AML-193 (cell line): ENCODE measurements at places on chromosomes 4 and X.

DNA sequence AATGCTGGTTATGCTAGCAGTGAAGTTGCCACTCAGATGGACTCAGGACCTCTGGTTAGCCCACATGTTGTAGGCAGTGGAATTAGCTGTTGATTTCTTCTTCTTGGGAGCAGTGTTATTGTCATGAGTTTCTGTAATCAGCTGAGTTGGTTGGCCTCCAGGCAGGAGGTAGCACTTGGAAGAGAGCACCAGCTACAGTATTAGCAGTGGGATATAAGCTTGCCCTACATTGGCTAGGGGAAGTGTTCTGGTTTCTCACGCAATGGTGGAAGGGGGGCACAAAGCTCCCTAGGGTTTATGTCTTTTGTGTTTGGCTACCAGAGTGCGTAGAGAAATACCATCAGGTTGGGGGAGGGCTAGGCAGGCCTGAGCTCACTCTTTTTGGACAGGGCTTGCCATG, 34.0 kb upstream of the UCP1 start:
- DNase-seq = no peak

DNA sequence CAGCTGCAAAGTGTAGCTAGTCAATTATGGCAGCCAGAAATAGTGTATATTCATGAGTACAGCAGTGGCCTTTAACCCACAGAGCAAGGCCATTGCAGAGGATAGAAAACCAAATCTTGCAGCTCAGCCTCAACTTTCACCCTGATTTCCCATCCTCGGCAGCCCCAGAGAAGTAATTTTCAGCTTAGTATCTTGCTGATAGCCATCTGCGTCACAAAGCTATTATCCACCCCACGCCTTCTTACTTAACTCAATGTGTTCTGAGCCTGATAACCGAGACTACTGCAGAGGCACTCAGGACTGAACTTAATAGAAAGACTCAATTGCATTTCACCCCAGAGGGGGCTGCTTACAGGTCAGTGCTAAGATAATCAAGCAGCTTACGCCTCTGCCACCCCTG, 174.5 kb upstream of the MAOA start:
- DNase-seq = no peak

DNA sequence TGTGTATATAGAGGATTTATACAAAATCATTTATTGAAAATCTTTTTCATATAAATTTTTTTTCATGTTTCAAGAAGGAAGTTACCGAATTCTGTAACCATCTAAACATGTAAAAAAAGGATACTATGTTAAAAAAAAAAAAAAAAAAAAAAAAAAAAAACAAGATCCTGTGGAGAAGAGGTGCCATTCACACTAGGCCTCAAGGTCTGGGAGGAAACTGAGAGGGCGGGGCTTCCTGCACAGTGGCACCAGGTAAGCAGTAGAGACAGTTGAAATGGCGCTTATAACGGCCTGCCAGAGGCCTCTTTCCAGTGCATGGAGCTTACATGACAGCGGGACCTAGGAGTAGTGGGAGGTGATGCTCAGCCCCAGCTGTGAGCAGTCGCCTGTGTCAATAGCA, 17.5 kb downstream of the TRAPPC2 start:
- no peak for DNase-seq

DNA sequence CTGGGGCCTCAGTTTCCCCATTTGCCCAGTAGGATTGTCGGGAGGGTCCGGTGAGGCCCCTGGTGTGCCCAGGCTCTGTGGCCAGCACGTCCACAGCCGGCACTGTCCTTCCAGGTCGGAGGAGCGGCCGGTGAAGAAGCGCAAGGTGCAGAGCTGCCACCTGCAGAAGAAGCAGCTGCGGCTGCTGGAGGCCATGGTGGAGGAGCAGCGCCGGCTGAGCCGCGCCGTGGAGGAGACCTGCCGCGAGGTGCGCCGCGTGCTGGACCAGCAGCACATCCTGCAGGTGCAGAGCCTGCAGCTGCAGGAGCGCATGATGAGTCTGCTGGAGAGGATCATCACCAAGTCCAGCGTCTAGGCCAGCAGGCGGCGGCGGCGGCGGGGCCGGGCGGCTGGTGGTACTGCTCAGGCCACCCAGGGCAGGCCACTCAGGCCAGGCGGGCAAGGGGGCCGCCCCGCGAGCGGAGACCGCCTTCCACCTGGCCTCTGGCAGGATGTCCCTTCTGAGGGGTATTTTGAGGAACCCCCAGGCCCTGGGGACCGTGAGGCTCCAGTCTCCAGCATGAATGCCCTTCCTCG, 6.7 kb downstream of the MSANTD1 start:
- no peak for DNase-seq

DNA sequence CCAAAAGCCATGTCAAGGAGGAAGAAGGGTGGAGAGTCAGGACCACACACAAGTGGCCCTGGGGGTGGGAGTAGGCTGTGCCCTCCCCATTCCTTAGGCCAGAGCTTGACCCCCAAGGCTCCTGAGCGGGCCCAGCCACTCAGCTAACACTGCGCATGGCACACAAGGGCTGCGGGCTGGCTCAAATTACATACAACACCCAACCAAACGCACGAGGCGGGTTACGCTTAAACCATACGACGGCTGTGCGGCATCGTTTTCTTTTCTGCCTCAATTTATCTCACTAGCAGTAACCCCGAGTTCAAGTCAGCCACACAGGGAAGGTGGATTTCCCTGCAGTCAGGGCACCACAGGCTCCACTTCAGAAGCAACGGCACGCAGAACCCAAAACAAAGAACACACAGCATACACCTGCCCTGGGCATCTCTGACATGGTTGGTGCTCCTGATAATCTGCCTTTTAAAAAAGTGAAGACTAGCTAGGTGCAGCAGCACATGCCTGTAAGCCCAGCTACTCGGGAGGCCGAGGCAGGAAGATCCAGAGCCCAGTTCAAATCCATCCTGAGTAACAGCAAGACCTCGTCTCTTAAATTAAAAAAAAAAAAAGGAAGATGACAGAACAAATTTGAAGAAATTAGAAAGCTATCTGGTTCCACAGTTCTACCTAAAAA, 2.9 kb downstream of the GAK start:
- DNase-seq = no peak

GRCh38 chr4:145694929-145695328, 15.0 kb downstream of the C4orf51 start:
- DNase-seq = no peak

- no peak for DNase-seq
These were observed 119.1 kb downstream of the HPGD start for GRCh38 chr4:174403177-174403543.

- DNase-seq = no peak
These were observed 118.2 kb upstream of the KLF8 start for GRCh38 chrX:56113785-56114436.

DNA sequence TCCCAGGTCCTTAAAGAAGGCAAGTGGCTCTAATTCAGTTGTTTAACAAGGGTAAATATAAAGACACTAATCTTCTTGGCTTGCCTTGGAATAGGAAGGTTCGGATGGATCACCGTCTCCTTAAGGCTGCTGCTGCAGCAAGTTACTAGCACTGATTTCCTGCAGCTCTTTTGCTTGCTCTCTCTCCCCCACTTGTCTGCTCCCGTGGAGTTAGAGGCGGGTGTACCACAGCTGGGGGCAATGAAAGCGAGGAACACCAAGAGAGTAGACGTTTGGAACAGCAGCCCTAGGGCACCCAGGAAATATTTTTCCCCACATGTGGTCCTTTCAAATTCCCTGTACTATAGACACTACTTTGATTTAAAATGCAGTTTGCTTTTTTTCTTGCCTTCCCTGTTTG, 202.2 kb downstream of the SH2D1A start:
- no peak for DNase-seq

- DNase-seq = no peak
These were observed 68.4 kb downstream of the FBXO8 start for GRCh38 chr4:174215057-174215456.

GRCh38 chr4:11894977-11895376, 466.3 kb upstream of the HS3ST1 start:
- DNase-seq = no peak

DNA sequence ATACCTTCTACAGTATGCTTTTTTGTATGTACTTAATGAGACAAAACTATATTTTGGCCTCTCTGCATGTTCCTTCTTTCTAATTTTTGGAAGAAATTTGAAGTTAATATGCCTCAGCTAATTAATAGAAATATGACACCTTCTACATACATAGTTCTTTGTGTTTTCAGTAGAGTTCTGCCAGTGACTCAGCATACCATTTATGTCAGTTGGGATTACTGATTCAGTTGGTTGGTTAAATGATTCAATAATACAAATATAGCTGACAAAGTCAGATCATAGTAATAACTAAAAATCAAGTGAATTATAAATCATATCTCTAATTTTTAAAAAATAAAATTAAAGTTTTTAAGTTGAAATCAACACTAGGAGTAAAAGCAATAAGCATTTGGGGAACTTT, 16.8 kb downstream of the BTC start:
- no peak for DNase-seq

DNA sequence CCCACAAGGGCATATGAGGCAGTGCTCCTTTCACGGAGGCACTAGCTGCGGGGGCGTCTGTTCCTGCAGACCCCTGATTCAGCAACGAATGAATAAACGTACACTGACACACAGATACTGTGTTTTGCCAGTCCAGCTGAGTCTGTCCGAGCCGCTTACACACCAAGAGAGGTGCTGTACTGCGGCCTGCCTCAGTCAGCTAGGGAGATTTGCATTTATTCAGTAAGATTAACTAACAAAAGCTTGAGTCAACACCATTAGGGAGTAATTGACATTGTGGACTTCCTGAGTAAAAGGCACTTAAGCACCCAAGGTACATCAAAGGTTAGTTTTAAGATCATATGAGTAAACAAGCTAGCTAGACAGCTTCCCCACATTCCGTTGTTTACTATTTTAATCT, 31.0 kb upstream of the BEX4 start:
- DNase-seq = no peak

- no peak for DNase-seq
These were observed 598.4 kb upstream of the FAM241A start for GRCh38 chr4:111546881-111547280.

GRCh38 chr4:136183513-136183912, 1348.8 kb downstream of the PCDH18 start:
- no peak for DNase-seq

DNA sequence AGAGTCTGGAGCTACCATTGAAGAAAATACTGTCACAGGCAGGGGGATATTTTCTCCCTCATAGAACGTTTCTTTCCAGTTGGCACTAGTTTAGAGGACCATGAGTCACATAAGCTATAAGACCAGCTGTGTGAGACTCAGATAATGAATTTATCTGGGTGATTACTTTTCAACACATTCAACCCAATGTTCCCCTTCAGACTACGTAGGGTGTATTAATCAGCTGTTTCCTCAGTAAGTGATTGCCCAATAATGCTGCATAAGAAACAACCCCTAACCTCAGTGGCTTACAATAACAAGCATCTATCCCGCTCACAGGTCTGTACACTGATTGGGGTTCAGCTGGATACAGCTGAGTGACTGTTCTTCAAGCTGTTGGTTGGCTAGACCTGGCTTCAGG, 38.1 kb downstream of the CBLL2 start:
- DNase-seq = no peak

GRCh38 chr4:77123411-77123810, 33.6 kb upstream of the CCNG2 start:
- DNase-seq = no peak
